ENCODE measurements at places on chromosomes 7 and 10.

DNA sequence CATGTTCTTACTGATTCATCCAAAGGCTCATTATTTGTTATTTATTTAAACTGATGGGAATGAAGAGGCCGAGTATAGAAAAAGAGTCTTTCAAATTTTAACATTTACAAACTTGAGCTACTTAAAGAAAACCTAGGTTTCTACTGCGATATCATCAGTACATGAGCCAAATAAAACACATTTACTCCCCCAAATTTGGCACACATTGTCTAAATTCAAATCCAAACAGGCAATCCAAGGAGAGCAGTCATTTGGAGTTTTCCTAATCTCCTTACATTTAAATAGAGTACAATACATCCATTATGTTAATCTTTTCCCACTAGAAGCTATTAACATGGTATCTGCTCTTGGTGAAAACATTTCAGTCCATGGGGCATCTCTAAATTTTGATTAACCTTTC, 2.2 kb downstream of the NMT2 start:
- DNase-seq = no peak

GRCh38 chr10:129332476-129332875, 134.6 kb upstream of the MGMT start:
- no peak for DNase-seq

GRCh38 chr10:71711052-71711623, 8.4 kb downstream of the C10orf105 start:
- no peak for DNase-seq

GRCh38 chr10:87866412-87866974, 3.1 kb downstream of the PTEN start:
- no peak for DNase-seq

- DNase-seq = no peak
Observed at GRCh38 chr10:24515481-24515880, 208.2 kb downstream of the ARHGAP21 start.

GRCh38 chr10:124495162-124495561, 33.5 kb downstream of the LHPP start:
- DNase-seq = no peak

GRCh38 chr7:94394437-94395140, at the start of gene COL1A2:
COL1A2 (plus strand) TSS chr7:94394895; CDS start chr7:94395032, 137 bp downstream.
- no peak for DNase-seq
